ENCODE measurements at places on chromosomes 5 and 9. TPM values are rescaled to one million over a fixed set of nuclear protein-coding genes. Genes with fewer than 3 reads are reported as not detected.

MEIKIN gene
- total RNA-seq = 1.7 TPM

CNTLN gene
- 16.5 TPM for total RNA-seq

ACTBL2 gene
- not detected for total RNA-seq

CDH6 gene
- total RNA-seq = 21.5 TPM

CERT1 gene
- 49.6 TPM for total RNA-seq

DNA sequence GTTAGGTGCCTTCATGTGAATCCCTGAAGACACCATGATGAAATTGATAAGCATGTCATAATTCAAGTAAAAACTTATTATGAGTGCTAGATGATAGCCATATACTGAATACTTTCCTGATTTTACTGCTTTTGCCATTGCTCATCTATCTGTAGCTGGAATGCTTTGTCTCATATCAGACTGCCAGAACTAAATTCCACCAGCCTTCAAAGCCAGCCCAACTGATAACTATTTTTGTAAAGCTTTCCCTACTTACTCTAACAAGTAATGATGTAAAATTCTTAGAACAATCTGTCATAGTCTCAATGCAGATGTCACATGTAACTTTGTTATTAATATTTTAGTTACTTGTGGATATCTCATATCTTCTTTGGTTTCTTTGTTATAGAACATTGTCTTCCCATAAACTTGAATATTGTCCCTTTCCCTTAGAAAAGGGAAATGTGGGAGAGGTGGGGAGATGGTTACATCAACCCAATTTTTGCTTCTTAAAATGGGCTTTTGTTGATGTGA, 128.3 kb downstream of the ZCCHC7 start:
- no peak for DNase-seq

DNA sequence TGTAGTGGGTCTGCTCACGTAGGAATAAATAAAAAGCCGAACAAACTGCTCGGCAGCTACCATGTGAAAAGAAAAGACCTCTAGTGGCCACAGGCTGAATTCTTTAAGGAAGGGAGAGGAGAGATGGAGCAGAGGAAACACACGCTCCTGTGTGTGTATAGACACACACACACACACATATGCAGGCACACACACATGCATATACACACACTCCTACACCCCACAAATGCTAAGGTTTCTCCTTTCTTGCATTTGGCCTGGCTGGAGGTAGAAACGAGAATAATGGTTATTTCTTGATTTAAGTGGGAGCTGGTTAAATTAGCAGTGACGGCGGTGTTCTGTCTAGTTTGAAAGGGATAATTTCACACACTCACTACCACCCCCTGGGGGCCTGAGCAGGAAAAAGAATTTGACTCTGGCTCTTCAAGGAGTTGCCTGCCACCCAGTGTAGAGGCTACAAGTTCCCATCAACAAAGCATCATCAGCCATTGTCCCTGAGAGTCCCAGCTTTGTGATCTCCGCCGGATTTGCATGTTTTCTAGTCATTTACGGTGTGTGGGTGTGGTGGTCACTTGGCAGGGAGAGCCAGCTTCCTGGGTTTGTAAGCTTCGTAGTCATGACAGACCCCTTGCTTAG, at the start of gene INSYN2B:
Gene INSYN2B, minus strand, starts transcription at position 78 of the 636 bp plus-strand sequence. CDS start 96,597 bp downstream, outside the sequence.
- peak; percentile 69 for DNase-seq

DNA sequence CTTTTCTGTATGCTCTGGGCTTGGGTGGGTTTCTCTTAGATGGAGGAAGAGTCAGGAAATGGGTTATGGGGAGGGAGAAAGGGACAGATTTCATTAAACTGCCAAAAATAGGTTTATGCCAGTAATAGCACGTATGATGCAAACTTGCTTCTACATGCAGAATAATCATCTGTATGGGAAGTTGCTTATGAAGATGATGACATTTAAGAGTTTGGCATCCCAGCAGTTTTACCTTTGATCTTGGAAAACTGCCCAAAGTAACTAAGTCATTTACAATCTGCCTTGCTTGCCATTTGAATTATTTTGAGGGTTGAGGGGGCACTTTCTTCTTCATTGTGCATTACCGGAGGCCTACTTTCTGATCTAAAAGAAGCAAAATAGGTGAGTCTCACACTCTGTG, 282.9 kb upstream of the ANKRD55 start:
- no peak for DNase-seq

DNA sequence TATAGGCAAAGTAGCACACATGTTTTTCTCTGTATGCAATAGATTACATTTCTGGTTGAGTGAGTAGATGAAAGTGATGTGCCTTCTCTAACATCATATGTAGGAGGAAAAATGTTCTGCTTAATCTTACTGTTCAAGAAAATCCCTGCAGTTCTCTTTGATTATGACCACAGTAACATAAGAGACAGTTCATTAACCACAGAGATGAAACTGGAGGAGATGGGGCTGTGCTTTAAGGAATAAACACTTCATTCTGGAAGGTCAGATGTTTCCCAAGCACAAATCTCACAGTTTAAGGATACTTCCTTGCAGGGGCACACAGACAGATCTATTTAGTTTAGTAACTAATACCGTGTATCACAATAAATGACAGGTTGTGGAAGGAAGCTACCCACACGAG, 150.2 kb downstream of the SEMA5A start:
- DNase-seq = no peak

DNA sequence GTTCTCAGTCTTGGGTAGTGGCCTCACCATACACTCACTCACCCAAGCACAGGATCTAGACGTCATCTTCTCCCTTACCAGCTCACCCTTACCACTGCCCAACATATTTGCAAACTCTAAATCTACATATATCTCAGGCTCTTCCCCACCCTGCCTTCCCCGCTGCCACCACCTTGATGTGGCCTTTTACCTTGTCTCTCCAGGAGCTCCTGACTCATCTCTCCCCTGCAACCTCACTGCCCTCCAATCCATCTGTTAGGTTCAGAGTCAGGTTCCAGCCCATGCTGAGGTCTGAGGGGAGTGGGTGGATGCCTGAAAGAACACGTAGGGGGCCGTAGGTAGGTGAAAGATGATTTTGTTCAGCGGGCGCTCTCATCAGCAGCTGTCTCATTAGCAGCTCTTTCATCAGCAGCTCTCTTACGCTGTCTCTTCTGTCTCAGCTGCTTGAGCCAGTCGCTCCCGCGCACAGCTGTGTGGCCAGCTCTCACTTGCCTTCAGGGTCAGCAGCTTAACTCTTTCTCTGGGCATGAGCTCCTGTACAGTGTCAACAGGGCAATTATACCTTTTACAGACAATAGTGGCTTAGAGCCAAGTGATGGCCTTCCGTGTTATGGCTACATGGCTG, 23.1 kb upstream of the CKMT2 start:
- no peak for DNase-seq
